ENCODE measurements at places on chromosomes 5 and 9. TPM values are rescaled to one million over a fixed set of nuclear protein-coding genes. Genes with fewer than 3 reads are reported as not detected.

CCL19 gene
- total RNA-seq, result not detected

SOX30 gene
- 0.44 TPM for total RNA-seq

CCL28 gene
- total RNA-seq, result 16.2 TPM

PHYHD1 gene
- total RNA-seq, result 0.70 TPM

C1QTNF3 gene
- total RNA-seq, result 7.2 TPM

SCGB3A2 gene
- total RNA-seq, result not detected

TMED9 gene
- total RNA-seq, result 84.8 TPM

DOCK2 gene
- 293 TPM for total RNA-seq

GPR151 gene
- total RNA-seq, result not detected

DEPDC1B gene
- total RNA-seq, result 0.95 TPM

DNM1 gene
- total RNA-seq, result 1.3 TPM

SREK1 gene
- 60.2 TPM for total RNA-seq

NAIP gene
- total RNA-seq, result 12.8 TPM

JAKMIP2 gene
- total RNA-seq, result 2.5 TPM

AUH gene
- 24.6 TPM for total RNA-seq

PLPP7 gene
- total RNA-seq, result not detected

IL3 gene
- total RNA-seq, result not detected

CBY3 gene
- not detected for total RNA-seq

PRRC1 gene
- 38.9 TPM for total RNA-seq

FAM174A gene
- total RNA-seq, result 6.0 TPM

IFNA4 gene
- total RNA-seq, result not detected

WDR36 gene
- total RNA-seq, result 28.7 TPM

AQP7 gene
- 0.20 TPM for total RNA-seq

LHX6 gene
- total RNA-seq, result not detected

KIF24 gene
- 0.41 TPM for total RNA-seq

GLRA1 gene
- total RNA-seq, result not detected

TARS1 gene
- 134 TPM for total RNA-seq

NUP188 gene
- 72.5 TPM for total RNA-seq

EEIG1 gene
- total RNA-seq, result 408 TPM

AJM1 gene
- total RNA-seq, result 5.7 TPM

WDR38 gene
- total RNA-seq, result not detected

IFNB1 gene
- not detected for total RNA-seq

Data from T-cell (primary cell).